NCI-H2081 (cell line): ENCODE measurements at places on chromosomes 11 and 22.

GRCh38 chr11:1234054-1234720 lies 11.3 kb downstream of the MUC5B start:
- no peak for DNase-seq

GRCh38 chr11:13699870-13700269 lies 31.4 kb downstream of the FAR1 start:
- no peak for DNase-seq

DNA sequence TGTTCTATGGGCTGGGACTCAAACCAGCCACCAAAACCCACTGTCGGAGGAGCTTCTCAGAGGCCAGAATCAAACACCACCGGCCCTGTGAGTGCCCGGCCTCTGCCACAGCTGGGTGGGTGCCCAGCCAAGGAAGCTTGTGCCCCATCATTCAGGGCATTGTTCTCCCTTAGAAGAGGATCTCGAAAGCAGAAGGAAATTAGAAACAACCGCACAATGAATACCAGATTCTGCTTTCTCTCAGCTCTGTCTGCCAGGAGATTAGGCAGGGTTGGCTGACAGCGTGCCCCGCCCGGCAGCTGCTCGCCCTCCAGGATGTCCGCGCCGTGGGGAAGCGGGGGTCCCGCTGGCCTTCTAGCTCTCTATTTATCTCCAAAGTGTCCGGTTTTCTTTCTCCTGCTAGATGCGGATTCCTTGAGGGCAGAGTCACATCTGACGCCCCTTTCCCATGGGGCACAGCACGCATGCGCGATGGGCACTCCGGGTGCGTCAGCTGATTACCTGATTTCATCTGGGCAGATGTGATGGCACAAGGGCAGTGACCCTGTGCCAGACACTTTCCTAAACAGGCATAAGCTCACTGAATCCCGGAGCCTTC lies 25.5 kb downstream of the SCGB1A1 start:
- peak; percentile 60 for DNase-seq

GRCh38 chr22:42068291-42068690 lies 2.3 kb downstream of the NAGA start:
- DNase-seq, result no peak

GRCh38 chr11:5369789-5370188 lies 13.8 kb upstream of the OR51M1 start:
- DNase-seq, result peak; percentile 3

- DNase-seq, result no peak
Measured at GRCh38 chr11:121924191-121924590, 191.8 kb downstream of the BLID start.

DNA sequence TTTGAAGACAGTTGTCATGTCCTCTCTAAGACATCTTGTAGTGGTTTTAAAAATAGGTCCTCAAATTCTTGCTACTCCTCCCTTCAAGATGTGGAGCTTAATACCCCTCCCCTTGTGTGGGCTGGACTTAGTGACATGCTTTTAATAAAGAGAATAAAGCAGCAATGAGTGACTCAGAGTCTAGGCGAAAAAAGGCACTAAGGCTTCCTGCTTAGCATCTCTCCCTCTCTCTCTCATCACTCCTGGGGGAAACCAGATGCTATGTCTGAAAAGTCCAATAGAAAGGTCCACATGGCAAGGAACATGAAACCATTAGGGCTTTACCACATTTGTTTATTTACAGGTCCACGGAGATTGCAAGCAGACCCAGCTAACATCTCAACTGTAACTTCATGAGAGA lies 11.7 kb downstream of the SERGEF start:
- DNase-seq, result no peak

DNA sequence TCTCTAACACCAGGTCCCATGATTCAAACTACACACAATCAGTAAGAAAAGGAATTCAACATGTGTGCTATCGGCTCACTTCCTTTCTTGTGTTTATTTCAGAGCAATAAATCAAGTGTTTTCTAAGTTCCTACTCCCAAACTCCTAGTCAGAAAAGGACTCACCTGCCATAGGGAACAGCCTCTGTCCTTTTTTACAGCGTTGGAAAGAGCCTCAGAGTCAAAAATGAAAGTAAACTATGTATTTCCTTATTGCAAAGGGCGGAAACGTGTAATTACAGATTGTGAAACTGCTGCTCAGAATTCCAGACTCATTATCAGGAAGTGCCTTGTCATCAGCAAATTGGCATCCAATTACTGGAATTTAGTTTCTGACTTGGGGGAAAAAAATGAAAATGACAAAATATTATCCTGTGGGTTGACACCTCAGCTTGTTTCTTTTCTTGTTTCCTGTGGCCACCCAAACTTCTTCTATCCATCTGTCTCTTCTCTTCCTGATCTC lies at the start of gene CASP4:
CASP4 (minus strand) TSS at position 220 of the 501 bp plus-strand sequence; CDS start at position 171, 49 bp downstream.
- DNase-seq, result peak; percentile 51

- DNase-seq, result no peak
Measured at GRCh38 chr11:117909611-117910382, 19.4 kb downstream of the TMPRSS13 start.

DNA sequence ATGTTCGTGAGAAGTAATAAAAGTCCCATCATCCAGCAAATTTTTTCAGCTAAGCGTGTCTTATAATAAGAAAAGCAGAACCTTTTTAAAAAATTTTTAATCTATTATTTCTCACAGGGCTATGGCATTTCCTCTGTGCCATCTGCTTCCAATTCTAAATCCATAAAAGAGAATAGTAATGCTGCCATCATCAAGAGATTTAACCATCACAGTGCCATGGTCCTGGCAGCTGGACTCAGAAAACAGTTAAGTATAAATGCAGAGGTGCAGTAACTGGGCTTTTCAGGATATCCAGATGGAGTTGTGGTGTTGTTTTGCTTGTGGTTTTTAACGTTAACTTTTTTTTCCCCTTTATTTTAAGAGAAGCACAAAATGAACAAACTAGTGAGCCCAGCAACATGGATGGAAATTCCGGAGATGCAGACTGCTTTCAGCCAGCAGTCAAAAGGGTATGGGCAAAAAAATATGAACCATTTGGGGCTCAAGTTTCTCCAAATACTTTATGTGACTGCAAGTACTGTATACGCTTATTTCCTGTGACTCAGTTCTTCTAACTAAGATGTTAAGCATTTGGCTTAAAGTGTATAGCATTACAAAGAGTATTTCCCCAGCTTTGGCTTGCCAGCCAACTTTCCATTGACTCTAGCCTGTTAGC lies 25.2 kb downstream of the GTF2H1 start:
- no peak for DNase-seq

- DNase-seq, result no peak
Measured at GRCh38 chr11:77725433-77725832, 87.8 kb upstream of the CLNS1A start.

DNA sequence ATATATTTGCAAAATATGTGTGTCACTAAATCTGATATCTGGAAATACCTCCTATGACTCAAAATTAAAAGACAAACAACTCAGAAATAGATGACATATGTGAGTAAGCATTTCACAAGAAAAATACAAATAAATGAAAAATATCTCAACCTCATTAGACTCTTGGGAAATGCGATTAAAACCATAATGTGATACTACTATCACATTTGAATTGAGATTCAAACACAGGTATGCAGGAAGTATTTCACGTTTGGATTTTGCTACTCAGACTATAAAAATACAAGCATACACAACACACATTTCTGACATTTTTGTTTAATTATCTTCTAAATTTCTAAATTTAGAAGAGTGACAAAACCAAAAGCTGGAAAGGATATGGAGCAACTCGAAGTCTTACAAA lies 811.9 kb upstream of the LRRC4C start:
- no peak for DNase-seq

DNA sequence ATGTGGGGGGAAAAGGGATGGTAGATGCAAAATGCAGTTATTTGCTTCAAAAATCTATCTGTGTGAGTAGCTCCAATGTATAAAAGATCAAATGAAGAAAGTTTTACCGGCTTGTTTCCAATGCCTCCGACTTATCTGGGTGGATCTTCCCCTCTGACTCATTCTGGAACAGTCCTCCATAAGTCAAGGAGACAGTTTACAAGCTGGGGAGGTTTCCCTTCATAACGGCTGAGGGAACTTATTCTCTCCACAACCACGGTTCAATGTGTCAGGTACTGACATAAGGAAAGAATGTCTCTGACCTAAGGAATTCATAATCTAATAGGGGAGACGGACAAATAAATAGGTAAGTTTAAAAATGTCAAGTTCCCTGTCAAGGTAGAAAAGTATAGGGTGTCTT lies 49.7 kb upstream of the BIRC3 start:
- no peak for DNase-seq

DNA sequence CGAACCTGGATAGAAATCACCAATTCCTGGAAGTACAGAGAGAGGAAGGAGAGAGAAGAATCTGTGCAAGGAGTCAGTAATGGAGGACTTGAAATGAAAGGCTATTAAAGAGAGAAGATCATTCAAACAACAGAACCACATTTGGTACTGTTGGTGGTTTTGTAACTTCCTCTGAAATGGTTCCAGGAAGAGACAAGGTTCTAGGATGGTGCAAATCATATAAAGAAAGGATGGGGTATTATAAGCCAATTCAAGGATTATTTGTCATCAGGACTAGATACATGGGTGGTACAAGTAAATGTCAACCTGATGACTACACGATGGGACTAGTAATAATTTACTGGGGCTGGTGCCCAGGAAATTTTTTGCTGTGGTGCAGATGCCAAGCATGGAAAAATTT lies 28.9 kb upstream of the TMA7B start:
- DNase-seq, result no peak

- no peak for DNase-seq
Measured at GRCh38 chr11:46759196-46759595, 40.2 kb downstream of the F2 start.

DNA sequence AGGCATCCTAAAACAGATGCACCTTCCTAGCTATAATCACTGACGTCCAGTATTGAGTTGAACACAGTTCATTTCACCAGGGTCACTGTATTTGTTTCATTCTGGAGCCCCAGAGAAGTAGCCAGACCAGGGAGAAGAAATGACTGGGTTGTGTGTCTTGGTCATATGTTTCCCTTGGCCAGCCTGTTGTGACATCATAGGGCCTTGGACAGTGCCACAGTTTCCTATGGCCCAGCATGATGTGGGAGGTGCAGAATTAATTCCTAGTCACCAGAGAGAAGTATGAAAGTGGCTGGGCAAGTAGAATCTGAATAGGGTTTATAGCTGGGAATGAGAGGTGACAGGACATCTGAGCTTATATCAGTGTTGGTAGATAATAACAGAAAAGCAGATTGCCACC lies 84.0 kb upstream of the ZBED5 start:
- no peak for DNase-seq

GRCh38 chr22:49676783-49677494 lies 150.7 kb downstream of the BRD1 start:
- DNase-seq, result no peak

DNA sequence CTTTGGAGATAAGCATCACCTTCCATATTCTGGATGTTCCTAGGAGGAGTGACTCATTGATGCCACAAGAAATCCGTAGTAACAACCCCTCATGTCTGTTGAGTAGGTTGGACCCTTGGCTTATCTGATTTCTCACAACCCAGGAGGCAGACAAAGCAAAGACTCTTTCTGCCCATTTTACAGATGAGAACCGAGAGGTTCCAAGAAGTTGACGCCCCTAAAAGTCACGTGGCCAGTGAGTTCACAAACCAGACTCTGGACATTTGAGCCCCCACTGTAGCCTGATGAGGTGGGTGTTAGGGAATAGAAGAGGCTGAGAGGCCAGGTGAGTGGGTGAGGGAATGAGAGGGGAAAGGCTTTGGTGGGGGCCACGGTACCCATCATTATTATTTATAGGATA lies 70.3 kb downstream of the TSPAN18 start:
- no peak for DNase-seq

DNA sequence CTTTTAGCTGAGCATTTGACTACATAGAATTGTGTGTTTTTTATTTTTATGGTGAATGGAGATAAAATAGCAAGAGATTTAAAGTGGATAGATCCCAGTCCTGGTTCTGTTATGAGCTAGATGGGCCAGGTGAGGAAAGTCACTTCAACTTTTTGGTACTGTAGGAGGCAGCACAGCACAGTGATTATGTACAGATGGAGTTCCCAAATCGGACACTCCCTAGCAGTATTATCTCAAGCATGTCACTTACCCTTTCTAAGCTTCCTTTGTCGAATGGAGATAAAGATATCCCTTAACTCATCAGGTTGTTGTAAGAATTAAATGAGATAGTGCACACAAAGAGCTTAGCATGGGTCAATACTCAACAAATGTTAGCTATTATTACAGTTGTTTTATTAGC lies 5.3 kb downstream of the EXPH5 start:
- DNase-seq, result no peak

DNA sequence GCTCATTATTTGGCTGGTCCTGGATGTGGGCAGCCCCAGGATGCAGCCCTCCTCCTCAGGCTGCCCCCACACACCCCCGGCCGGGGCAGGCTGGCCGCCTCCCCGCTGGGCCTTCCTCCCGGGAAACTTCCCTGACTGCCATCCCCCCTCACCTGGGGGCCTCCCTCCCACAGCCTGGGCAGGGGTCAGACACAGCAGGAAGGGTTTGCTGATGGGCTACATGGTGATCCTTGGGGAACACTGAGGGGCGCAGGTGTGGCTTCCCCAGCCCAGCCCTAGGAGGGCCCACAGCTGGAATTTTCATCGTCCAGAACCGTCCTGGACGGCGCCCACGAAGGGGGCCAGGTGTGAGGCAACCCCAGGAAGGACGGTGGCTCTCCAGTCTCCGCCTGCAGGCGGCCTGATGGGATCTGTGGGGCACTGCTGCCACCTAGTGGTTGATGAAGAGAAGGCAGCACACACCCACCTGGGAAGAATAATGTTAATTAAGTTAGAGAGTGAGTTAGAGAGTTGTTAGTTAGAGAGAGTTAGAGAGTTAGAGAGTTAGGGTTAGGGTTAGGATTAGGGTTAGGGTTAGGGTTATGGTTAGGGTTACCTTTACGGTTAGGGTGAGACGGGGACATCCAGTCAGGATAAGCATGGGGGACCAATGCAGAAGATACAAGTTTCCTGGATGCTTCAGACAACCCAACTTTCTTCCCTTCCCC lies 75.9 kb upstream of the PRR5 start:
- DNase-seq, result peak; percentile 58

GRCh38 chr22:50530877-50531545 lies 1.2 kb upstream of the TYMP start:
- DNase-seq, result peak; percentile 2

- DNase-seq, result no peak
Measured at GRCh38 chr11:1927848-1928469, 8.5 kb downstream of the TNNT3 start.

GRCh38 chr22:24329453-24329852 lies 58.8 kb downstream of the SPECC1L start:
- no peak for DNase-seq

- no peak for DNase-seq
Measured at GRCh38 chr11:113273720-113274119, 40.7 kb upstream of the TTC12 start.

- DNase-seq, result no peak
Measured at GRCh38 chr11:74370123-74370522, 28.1 kb downstream of the PGM2L1 start.
